ENCODE measurements at places on chromosomes 4 and X. TPM values are rescaled to one million over a fixed set of nuclear protein-coding genes. Genes with fewer than 3 reads are reported as not detected.

DNA sequence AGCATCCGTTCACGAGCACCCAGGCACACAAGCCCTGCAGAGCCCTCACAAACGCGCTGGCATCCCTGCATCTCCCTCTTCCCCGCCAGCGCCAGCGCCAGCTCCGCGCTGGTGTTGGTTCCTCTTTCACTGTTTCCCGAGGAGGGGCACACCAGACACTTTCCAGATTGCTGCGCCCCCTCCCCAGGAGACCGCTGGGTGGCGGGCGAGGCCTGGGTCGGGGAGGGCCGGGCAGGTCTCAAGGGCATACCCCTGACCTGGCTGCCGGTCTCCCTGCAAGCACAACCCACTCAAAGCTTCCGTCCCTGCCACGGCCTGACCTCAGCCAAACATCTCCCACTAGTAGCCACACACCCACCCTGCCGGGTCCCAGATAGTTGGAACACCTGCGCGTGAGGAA lies 2.2 kb upstream of the NKX1-1 start:
- H3K4me1 ChIP-seq, result no peaks in the 10 kb centered on the region
- H3K27ac ChIP-seq, result no peak overlapping the region
- H3K27me3 ChIP-seq, result no peaks in the 10 kb centered on the region
- peak; percentile 18 for DNase-seq
- H3K36me3 ChIP-seq, result no peaks in the 10 kb centered on the region

DNA sequence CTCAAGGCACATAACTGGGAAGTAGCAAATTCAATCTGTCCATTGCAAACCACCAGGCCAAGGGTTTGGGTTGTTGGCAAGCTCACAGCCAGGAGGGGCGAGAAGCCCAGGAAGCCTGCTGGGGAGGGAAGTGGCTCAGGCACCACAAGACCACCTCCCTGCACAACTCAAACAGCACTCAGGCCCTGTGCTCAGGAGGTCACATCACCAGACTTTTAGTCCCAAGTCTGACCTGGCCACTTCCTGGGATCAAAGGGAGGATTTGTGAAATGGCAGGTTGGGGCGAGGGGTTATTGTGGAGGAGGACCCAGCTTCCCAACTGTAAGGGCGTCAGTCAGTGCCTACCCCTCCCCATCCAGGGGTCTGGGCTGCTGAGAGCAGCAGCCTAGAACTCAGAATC lies 2.3 kb downstream of the ATP5ME start:
- peaks cover 9% of the 10 kb centered on the region for H3K4me1 ChIP-seq
- no peak for DNase-seq
- peaks cover 32% of the 10 kb centered on the region for H3K36me3 ChIP-seq

- H3K4me3 ChIP-seq, result no peak overlapping the region
- no peaks in the 10 kb centered on the region for H3K36me3 ChIP-seq
- DNase-seq, result no peak
- no peaks in the 10 kb centered on the region for H3K4me1 ChIP-seq
- H3K27me3 ChIP-seq, result no peaks in the 10 kb centered on the region
Measured at GRCh38 chr4:181618896-181619295, 624.3 kb upstream of the TENM3 start.

GRCh38 chrX:104564335-104564734 lies 1.7 kb upstream of the IL1RAPL2 start:
- H3K36me3 ChIP-seq, result no peaks in the 10 kb centered on the region
- DNase-seq, result no peak
- no peak overlapping the region for H3K27ac ChIP-seq

- H3K36me3 ChIP-seq, result no peaks in the 10 kb centered on the region
- no peak for DNase-seq
- no peaks in the 10 kb centered on the region for H3K4me1 ChIP-seq
- H3K27ac ChIP-seq, result no peak overlapping the region
- H3K27me3 ChIP-seq, result no peaks in the 10 kb centered on the region
Measured at GRCh38 chr4:111475666-111476065, 669.6 kb upstream of the FAM241A start.

- no peak for DNase-seq
- no peak overlapping the region for H3K27ac ChIP-seq
- no peaks in the 10 kb centered on the region for H3K36me3 ChIP-seq
- H3K4me1 ChIP-seq, result no peaks in the 10 kb centered on the region
Measured at GRCh38 chr4:4595252-4595651, 53.4 kb upstream of the STX18 start.

DNA sequence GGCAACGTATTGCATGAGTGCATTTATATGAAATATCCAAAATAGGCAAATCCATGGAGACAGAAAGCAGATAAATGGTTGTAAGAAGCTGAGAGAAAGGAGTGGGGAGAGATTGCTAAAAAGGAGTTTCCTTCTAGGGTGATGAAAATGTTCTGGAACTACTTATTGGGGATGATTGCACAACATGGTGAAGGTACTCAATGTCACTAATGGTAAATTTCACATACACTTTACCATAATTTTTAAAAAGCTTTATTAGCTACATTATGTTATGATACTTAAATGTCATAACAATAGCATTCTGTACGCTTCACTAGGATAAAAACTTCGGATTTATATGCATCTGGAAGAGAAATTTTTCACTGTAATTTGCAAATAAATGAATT lies 56.7 kb upstream of the WDR19 start:
- H3K4me3 ChIP-seq, result no peak overlapping the region
- no peak for DNase-seq
- no peaks in the 10 kb centered on the region for H3K27me3 ChIP-seq
- no peak overlapping the region for H3K27ac ChIP-seq
- peaks cover 7% of the 10 kb centered on the region for H3K4me1 ChIP-seq

GRCh38 chr4:1496116-1496642 lies 89.9 kb upstream of the NKX1-1 start:
- H3K4me1 ChIP-seq, result no peaks in the 10 kb centered on the region
- peaks cover 29% of the 10 kb centered on the region for H3K27me3 ChIP-seq
- H3K4me3 ChIP-seq, result no peak overlapping the region
- no peaks in the 10 kb centered on the region for H3K36me3 ChIP-seq
- no peak overlapping the region for H3K27ac ChIP-seq

- H3K27me3 ChIP-seq, result peaks cover 21% of the 10 kb centered on the region
- peaks cover 13% of the 10 kb centered on the region for H3K4me1 ChIP-seq
- H3K27ac ChIP-seq, result no peak overlapping the region
- H3K36me3 ChIP-seq, result no peaks in the 10 kb centered on the region
Measured at GRCh38 chrX:40831750-40832149, 96.4 kb upstream of the MED14 start.

DNA sequence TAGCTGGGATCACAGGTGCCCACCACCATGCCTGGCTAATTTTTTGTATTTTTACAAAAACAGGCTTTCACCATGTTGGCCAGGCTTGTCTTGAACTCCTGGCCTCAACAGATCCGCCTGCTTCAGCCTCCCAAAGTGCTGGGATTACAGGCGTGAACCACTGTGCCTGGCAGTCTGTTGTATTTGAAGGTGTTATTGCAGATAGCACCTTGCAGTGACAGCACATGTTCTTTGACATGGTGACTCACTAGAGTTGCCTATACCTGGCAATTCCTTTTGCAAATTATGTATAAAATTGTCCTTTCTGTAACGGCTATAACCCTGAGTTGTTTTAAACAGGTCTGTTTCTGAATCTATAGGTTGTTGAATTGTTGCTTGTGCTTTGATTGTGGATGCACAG lies 7.9 kb downstream of the OGT start:
- no peak overlapping the region for H3K27ac ChIP-seq
- DNase-seq, result no peak
- peaks cover 3% of the 10 kb centered on the region for H3K4me1 ChIP-seq
- no peak overlapping the region for H3K4me3 ChIP-seq
- peaks cover 91% of the 10 kb centered on the region for H3K36me3 ChIP-seq
- H3K27me3 ChIP-seq, result no peaks in the 10 kb centered on the region

GRCh38 chrX:111917591-111917990 lies 41.6 kb downstream of the TRPC5OS start:
- H3K4me3 ChIP-seq, result no peak overlapping the region
- peaks cover under 1% of the 10 kb centered on the region for H3K27me3 ChIP-seq
- no peak overlapping the region for H3K27ac ChIP-seq
- no peak for DNase-seq
- no peaks in the 10 kb centered on the region for H3K4me1 ChIP-seq

DNA sequence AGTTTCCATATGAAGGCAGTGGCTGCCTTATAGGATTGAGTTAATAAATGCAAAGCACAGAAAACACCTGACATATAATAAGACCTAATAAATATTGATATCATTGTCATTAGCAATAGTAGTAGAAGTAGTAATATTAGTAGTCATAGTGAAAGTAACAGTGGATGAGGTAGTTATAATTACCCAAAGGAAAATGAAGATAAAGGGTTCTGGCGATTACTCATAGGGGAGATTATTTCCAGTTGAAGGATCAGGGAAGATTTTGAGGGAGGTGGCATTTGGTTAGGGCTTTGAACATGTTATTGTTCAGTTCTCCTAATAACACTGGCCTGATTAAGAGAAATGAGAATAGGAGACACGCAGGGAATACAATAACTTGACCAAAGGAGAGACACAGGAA lies 131.9 kb upstream of the GPRIN3 start:
- no peak overlapping the region for H3K4me3 ChIP-seq
- H3K27ac ChIP-seq, result no peak overlapping the region
- H3K4me1 ChIP-seq, result no peaks in the 10 kb centered on the region
- no peaks in the 10 kb centered on the region for H3K27me3 ChIP-seq

GRCh38 chrX:97743014-97743413 lies 859.3 kb downstream of the RPA4 start:
- H3K27me3 ChIP-seq, result no peaks in the 10 kb centered on the region
- no peak overlapping the region for H3K4me3 ChIP-seq
- H3K36me3 ChIP-seq, result no peaks in the 10 kb centered on the region
- no peaks in the 10 kb centered on the region for H3K4me1 ChIP-seq
- no peak for DNase-seq

GRCh38 chrX:42505016-42505415 lies 272.9 kb downstream of the PPP1R2C start:
- no peak overlapping the region for H3K27ac ChIP-seq
- no peaks in the 10 kb centered on the region for H3K4me1 ChIP-seq
- no peak overlapping the region for H3K4me3 ChIP-seq
- H3K36me3 ChIP-seq, result no peaks in the 10 kb centered on the region
- DNase-seq, result no peak
- H3K27me3 ChIP-seq, result no peaks in the 10 kb centered on the region

DNA sequence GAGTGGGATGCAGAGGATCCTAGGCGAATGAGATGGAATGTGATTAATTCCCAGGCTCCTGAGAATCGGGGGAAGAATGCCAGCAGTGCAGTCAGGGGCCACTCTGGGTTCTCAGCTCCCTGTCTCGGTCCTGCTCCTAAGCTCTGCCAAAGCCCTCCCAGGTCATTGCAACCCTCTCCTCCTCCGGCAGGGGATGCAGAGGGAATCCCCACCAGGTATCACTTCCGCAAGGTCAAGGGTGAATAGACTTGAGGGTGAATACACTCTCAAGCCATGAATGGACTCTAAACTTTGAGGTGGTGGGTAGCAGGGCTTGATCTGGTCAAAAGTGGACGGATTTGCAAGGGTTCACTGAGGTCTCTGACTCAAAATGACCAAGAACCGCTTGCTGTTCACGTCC lies 139.3 kb upstream of the MXRA5 start:
- no peak overlapping the region for H3K27ac ChIP-seq
- no peaks in the 10 kb centered on the region for H3K36me3 ChIP-seq
- H3K4me1 ChIP-seq, result no peaks in the 10 kb centered on the region
- H3K4me3 ChIP-seq, result no peak overlapping the region
- no peak for DNase-seq

GRCh38 chr4:175875993-175876771 lies 64.1 kb upstream of the GPM6A start:
- H3K36me3 ChIP-seq, result no peaks in the 10 kb centered on the region
- DNase-seq, result no peak
- H3K27me3 ChIP-seq, result no peaks in the 10 kb centered on the region
- H3K4me1 ChIP-seq, result no peaks in the 10 kb centered on the region
- H3K27ac ChIP-seq, result no peak overlapping the region

DNA sequence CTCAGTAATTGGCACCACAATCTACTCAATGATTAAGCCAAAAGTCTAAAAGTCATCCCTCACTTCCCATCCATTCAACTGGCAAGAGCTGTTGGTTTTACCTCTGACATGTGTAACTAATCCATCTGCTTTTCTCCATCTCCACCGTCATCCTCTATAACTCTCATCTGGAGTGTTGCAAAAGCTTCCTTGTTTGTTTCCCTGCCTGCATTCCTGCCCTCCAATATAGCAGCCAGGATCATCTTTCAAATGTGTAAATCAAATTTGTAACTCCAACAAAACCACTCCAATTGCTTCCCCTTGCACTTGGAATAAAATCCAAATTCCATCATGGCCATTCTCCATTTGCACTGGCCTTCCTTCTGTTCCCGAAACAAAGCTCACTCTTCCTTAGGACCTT lies 4.3 kb upstream of the PLAC8 start:
- H3K27me3 ChIP-seq, result peaks cover 2% of the 10 kb centered on the region
- no peak for DNase-seq
- H3K27ac ChIP-seq, result no peak overlapping the region
- H3K36me3 ChIP-seq, result no peaks in the 10 kb centered on the region
- H3K4me3 ChIP-seq, result no peak overlapping the region

The RHOXF2 gene
- 179 TPM for polyA plus RNA-seq

The TMPRSS11D gene
- not detected for polyA plus RNA-seq

The HPGD gene
- polyA plus RNA-seq, result 6.7 TPM

The SOWAHD gene
- polyA plus RNA-seq, result 0.15 TPM

The CACNA1F gene
- 0.15 TPM for polyA plus RNA-seq

Measured in K562 (cell line).